Activated CD4-positive, alpha-beta T cell treated with anti-CD3 and anti-CD28 coated beads, Interleukin-2, amount 10 ng/mL, durations not matched to agents 7 days and 5 days (primary cell): ENCODE measurements at places on chromosomes 6 and 20. TPM values are rescaled to one million over a fixed set of nuclear protein-coding genes. Genes with fewer than 3 reads are reported as not detected.

GSTA2 gene
- not detected for total RNA-seq

OLIG3 gene
- total RNA-seq: not detected

TRIM39 gene
- total RNA-seq: 15.4 TPM

MACROD2 gene
- total RNA-seq: not detected

SRSF6 gene
- 166 TPM for total RNA-seq
